ENCODE measurements at places on chromosomes 3 and 15.

GRCh38 chr3:190051641-190052040, 69.1 kb downstream of the P3H2 start:
- DNase-seq: no peak

- DNase-seq: no peak
These were observed 4.6 kb downstream of the PPM1M start for GRCh38 chr3:52250122-52250521.

- peak; percentile 99 for DNase-seq
These were observed 356.0 kb downstream of the SHQ1 start for GRCh38 chr3:72492240-72492639.

- peak; percentile 13 for DNase-seq
These were observed at the start of gene ARL14 for GRCh38 chr3:160676547-160677303. TSS of gene ARL14 (plus strand) at chr3:160677160. CDS start at chr3:160677347, 187 bp downstream.

DNA sequence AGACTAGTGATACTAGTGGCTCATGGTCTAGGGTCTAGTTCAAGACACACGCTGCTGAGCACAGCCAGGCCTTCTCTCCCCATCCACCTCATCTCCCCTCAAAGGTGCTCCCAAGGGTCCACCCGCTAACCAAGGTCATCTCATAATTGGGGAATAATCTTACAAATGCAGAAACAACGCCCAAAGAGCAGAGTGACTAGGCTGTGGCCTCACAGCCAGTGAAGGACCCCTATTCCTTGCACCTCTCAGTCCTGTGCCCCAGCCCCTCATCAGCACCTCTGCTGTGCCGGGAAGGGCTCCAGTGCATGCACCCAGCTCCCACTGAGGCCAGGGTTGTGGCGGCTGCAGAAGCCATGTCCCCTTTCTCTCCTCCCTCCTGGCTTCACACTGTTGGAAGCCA, 286.9 kb downstream of the UACA start:
- DNase-seq: no peak

GRCh38 chr3:129892486-129892856, 1.0 kb downstream of the TMCC1 start:
- DNase-seq: no peak

GRCh38 chr3:64848822-64849221, 161.0 kb upstream of the ADAMTS9 start:
- no peak for DNase-seq

- no peak for DNase-seq
These were observed 655.2 kb downstream of the DIPK2A start for GRCh38 chr3:144626835-144627234.

- DNase-seq: no peak
These were observed 103.9 kb upstream of the UBP1 start for GRCh38 chr3:33544126-33544525.

- peak; percentile 84 for DNase-seq
These were observed 522.5 kb upstream of the AGTR1 start for GRCh38 chr3:148175214-148175613.

DNA sequence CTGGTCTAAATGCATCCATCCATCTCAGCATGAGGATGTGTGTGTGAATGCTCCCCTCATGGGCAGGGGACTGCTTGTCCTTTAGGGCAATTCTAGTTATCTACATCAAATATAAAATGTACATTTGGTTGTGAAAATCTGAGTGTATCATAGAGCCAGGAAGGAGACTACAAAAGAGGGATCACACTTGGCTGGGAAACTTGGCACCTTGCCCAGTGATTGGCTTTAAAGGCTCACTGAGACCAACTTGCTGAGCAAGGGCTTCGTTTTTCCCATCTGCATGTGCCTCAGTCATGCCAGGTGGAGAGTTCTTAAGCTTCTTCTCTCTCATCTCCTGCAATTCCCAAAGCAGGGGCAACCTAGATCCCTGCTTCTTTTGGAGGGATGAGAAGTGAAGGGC, 5.2 kb downstream of the CAPN3 start:
- no peak for DNase-seq

DNA sequence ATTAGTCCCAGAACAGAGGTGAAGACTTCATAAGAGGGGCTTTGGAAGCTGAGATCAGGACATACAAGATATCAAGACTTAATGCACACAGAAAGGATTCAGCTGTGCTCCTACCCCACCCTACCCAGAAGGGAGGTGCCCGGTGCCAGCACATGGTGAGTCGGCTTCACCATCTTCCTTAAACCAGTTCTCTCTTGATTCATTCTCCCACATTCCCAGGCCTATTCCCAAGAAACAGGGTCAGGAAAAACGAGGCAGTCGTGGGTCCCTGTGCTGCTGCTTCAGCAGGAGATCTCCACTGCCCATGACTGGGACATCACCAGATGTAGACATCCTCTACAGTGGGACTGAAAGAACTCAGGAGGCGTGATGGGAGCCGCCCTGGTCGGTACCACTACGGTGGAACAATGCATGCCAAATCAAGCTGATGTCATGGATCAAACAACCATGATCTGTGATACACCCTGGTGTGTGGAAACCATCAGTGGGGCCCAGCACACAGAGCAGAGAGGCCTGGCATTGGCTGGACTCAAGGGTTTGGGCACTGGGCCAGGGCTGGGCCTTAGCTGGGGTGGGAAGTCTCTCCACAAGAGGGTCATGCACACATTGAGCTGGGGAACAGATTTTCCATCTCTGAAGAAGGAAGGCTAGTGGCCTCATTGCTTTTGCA, 41.9 kb downstream of the CCDC12 start:
- no peak for DNase-seq

DNA sequence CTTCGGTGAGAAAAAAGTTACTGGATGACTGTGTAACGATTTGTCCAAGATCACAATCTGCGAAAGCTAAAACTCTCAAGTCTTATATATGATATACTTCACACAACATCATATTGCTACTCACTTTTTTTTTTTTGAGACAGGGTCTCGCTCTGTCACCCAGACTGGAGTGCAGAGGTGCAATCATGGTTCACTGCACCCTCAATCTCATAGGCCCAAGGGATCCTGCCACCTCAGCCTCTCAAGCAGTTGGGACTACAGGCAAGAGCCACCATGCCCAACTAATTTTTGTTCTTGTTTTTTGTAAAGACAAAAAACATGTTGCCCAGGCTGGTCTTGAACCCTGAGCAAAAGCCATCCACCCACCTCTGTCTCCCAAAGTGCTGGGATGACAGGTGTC, 5.4 kb upstream of the ATP13A4 start:
- DNase-seq: no peak

DNA sequence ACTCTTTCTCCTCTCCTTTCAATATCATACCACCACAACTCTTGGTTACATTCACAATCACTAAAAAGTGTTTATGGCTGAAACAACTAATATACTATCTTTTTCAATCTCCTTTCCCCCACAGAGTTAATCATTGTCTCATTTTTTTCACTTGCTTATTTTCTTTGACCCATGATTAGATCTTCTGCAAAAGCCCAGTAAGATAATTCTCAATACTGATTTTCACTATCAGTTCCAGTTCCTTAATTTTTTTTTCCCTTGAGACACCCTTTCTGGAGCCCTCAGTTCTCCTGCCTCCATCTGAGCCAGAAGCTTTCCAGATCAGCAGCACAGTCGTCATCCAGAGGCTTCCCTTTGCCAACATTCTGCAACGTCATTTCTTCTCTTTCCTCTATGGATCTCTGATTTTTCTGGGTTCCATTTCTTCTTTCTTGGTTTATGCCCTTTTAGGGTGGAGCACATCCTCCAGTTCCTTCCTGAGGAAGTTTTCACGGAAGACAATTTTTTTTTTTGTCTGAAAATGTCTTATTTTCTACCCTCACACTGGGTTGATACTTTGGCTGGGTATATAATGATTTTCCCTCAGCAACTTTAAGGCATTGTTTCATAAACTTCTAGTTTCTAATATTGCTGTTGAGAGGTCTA, 88.7 kb upstream of the C15orf39 start:
- no peak for DNase-seq

All from fibroblast of skin of scalp (primary cell).